ENCODE measurements at places on chromosomes 3 and 15.

DNA sequence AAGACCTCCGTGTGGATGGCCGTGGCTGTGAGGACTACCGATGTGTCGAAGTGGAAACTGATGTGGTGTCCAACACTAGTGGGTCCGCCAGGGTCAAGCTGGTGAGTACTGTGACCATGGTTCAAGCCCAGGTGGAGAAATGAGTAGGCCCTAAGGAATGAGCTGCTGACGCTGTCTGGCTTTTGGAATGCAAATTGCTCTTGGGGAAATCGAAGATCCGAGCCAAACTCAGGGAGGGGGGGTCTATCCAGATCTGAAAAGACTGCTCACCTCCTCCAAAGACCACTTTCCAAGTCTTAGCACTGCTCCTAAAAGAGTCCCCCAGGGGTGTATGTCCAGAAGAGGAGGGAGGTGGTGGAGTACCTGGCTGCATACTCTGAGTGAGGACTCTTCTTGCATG lies 13.1 kb downstream of the EXOSC7 start:
- no peak for DNase-seq

DNA sequence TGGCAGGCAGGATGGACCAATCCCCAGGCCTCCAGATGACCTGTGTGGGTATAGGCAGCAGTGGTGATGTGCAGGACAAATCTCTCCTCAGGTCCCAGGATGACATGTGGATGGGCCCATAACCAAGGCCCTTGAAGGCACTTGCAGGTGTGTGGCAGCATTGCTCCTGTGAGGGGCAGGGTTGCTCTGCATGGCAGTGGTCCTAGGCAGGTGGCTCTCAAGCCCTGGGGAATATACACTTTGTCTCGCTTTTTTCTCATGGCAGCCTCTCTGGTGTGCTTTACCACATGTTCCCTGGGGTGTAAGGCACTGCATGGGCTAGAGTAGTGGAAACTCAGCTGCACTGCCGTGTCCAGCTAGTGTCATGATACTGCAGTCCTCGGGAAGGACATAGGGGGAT lies 503.6 kb downstream of the UNC13C start:
- no peak for DNase-seq

DNA sequence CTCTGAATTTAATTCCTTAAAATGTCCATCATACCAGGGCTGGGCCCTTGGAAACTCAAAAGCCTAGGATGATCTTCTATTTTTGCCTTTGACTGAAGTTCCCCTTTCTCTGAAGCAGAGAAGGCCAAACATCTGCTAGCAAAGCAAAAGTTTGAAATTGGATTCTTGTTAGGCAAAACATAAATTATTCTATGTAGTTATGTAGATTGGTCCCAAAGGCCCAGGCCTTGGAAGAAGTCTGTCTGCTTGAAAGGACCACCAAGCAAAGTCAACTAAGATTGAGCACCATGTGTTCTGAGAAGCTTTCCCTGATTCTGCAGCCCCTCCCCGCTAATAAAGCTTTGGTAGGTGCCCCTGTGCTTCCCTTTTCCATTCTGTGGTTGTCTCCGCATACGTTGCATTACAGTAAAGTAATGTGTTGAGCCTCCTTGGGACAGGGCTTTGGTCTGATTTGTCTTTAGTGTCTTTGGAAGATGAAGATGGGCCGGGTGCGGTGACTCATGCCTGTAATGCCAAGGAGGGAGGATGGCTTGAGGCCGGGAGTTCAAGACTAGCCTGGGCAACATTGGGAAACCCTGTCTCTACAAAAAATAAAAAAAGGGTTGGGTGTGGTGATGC lies 56.4 kb downstream of the RPL39L start:
- no peak for DNase-seq

DNA sequence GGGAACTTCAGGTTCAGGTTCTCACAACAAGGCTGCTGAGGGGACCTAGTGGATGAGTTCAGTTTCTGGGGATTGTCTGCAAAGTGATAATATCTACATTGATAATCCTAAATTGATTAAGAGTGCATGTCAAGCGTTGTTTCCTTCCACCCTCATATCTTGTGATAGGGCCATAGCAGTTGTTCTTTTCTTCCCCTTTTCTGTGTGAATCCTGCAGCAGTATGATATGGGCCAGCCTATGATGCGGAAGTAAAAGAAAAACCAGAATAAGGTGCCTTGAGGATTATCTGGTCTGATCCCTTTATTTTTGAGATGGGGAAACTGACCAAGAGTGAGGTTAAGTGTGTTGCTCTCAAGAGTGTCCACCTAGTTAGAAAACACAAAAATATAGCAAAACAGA lies 86.2 kb downstream of the MITF start:
- no peak for DNase-seq

- DNase-seq, result no peak
These were observed 790.1 kb downstream of the PLOD2 start for GRCh38 chr3:145370870-145371269.

DNA sequence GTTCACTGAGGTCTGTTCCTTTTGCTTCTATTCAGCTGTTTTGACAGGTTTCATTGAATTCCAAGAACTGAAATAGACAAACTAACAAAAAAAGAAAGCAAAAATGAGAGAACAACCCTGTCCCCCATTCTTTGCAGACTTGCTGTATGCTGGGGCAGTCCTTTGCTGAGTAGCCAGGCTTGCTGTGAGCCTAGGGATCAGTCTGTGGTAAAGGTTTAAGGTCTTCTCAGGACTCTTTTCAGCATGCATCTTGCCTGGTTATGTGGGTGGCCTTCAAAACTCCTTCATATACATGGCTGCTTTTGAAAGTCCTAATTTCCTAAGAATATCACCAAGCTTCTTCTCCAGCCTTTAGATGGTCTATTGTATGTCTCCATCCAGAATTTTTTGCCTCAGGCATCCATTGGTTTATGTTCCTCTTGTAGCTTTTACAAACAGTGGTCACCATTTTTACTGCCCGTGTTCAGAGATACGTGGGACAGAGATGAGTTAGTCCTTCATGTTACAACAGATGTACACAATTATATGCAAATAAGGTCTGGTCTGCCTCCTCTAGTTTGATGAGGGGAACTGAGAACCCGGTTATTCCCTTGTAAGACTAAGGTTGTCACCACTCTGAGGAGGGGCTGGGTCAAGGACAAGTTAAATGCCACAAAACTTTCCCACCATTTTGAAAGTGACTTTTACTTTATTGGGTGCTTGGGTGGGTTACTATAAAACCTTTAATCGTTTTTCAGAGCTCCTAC lies 41.4 kb downstream of the SACM1L start:
- DNase-seq, result no peak

- no peak for DNase-seq
These were observed 322.9 kb downstream of the RORA start for GRCh38 chr15:60906146-60906674.

DNA sequence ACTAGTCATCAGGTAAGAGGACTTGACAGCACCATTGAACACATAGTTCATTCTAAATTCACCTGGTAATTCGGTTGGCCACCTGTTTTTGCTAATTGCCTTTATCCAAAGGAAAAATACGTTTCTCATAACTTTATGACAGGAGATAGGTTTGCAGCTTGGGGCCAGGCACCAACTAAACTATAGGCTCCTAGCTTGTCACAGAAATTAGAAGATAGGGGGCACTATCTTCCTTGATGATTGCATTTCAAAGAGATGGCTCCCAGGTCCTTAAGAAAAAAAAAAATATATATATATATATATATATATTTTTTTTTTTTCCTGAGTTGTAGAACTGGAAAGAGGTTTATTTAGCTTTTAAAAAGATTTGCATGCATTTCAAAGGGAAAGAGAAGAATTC lies 563.6 kb downstream of the NAALADL2 start:
- no peak for DNase-seq

DNA sequence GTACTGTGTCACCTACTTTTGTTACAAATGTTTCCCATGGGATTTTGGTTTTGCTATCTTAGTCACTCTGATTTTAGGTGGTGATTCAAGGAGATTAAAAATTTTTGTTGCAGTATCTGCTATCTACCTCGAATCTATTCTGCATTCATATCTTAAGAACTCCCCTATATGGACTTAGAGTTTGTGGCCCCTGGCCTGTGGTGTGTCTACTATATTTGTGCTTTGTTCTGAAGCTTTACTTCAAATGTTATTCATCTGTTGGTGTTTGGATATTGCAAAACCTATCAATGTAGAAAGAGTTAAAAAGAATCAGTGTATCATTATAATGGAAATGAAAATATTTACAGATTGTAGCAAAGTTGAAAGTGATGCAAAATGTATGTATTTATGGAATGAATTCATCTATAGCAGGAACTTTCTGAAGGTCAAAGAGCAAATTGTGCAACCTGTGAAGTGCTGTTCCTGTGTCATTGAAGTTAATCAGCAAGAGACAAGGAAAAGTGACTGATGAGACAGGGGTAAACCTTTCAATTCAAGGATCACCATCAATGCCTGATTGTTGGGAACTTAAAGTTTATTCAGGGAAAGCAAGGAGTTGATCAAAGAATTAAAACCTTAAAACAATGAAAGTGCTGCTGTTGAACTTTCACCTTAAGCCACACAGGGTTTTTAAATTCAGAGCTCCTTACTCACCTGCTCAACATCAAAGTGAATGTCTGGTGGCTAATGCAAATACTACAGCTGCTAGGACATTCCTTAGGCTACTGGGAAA lies 71.0 kb downstream of the SLMAP start:
- DNase-seq, result no peak

- no peak for DNase-seq
These were observed 2.1 kb upstream of the ALDH1A3 start for GRCh38 chr15:100877551-100877950.

GRCh38 chr15:41917767-41918430 lies 24.0 kb upstream of the SPTBN5 start:
- no peak for DNase-seq

DNA sequence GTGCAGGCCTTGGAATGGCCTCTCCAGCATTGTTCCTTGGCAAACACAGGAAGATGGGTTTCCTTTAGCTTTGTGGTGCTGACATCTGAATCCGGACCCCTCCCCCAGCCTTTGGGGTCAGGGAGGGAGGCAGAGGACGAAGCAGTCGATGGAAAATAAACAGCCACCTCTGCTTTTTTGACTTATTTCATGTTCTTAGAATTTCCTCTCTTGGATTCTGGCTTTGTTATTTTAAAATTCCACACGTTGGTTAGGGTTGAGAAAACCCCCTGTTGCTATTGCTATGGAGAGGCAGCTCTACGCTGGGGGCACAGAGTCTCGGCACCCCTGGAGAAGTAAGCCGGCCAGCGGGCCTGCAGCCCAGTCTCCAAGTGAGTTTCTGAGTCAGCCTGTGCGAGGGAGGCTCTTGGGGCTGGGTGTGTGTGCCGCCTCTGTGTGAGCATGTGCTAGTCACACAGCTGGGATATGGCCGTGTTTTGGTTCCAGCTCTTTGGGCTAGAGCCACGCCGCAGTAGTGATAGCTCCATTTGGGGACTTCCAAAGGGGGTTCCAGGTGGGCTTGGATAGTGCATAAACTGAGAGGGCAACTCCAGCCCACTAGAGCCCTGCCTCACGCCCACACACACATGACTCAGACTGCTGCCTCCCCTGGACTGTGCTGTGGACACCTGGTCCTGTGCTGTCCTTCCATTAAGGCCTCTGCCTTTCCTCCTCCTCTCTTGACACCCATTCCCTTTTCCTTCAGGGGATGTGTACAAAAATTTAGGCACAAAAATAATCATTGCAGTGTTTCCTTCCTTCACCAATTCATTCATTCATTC lies 58.8 kb downstream of the AMOTL2 start:
- no peak for DNase-seq

- DNase-seq, result no peak
These were observed 282.6 kb downstream of the GAP43 start for GRCh38 chr3:115905871-115906270.

DNA sequence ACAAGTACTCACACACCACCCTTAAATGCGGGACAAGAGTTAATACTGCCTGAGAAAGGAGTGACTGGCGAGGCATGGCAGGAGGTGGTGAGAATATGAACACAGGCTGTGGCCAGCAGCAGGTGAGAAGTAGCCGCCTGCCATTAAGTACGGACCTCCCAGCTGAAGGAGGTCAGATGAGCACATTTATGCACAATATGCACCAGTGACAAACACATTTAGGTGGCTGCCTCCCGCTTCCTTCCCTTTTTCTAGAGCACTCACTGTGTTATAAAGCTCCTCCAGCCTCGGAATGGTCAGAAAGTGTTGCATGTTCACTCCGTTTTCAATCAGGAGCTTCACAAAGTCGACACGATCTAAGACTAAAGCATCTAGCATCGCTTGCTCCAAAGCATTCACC lies 52.4 kb downstream of the TRPM1 start:
- DNase-seq, result no peak

DNA sequence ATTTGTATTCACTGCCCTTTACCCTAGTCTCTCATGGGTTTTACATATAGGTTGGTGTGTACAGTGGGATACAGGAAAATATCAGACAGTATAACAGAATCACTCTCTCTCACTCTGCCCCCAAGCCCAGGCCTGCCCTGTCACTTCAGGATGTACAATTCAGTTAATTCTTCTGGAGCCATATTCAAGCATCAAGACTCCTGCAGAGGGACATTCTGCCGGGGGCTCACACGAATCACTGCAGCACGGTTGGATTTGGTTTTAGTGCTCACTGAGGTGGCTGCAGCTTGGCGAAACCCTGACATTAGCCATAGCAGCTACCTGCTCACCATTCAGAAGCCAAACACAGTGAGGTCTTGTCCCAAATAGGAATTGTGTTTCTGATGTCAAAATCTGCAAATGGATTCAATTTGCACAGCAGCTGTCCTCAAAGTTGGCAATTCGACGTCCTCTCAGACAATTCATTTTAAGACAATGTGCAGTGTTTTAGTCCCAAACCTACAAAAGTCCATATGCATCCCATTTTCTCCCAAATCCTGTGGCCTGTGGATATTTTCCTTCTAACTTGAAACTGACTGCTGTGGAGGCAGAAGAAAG lies 82.9 kb downstream of the CHSY1 start:
- no peak for DNase-seq

GRCh38 chr3:122403489-122403888 lies 12.4 kb downstream of the WDR5B start:
- DNase-seq, result no peak

DNA sequence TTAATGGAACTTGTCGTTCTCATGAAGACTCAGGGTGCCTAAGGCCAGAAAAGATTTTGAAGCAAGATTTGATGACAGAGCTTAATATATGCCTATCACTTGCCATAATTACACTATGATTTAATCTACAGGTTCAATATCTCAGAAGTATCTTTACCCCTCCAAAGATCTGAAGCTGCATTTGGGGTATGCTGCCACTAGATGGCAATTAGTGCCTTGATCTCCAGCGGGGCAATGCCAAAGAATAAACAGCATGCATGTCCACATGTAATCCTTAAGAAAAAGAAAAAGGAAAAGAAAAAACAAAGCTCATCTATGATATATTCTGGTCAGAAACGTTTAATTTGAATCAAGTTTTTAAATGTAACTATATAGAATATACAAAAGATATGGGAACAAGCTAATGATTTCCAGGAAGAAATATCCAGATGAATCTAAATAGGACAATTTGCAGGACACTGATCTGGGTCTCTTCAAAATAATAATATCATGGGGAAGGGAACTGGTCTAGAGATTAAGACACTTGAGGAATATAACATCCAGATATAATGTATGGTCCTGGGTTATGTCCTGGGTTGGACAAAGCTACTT lies 55.0 kb upstream of the SOX14 start:
- DNase-seq, result no peak

GRCh38 chr15:89999676-90000185 lies 1.4 kb upstream of the ZNF710 start:
- no peak for DNase-seq
